ENCODE measurements at places on chromosomes 3 and 15. TPM values are rescaled to one million over a fixed set of nuclear protein-coding genes. Genes with fewer than 3 reads are reported as not detected.

GRCh38 chr3:66259566-66260255, 38.9 kb downstream of the SLC25A26 start:
- DNase-seq, result no peak

DNA sequence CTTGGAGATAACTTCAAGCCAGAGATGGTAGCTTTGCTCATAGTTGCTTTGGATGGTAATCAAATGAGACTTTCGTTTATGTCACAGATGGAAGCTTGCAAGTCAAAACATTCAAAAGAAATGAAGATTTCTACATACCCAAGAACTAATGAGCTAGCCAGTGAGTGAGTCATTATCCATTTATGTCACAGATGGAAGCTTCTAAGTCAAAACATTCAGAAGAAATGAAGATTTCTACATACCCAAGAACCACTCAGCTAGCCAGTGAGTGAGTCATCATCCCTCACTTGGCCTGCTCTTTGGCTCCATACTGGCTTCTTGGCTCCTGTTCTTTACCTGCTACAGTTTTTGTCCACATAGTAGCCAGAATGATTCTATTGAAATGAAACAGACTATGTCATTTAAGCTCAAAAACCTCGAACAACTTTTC, 559.8 kb upstream of the CBLB start:
- DNase-seq, result peak; percentile 30

DNA sequence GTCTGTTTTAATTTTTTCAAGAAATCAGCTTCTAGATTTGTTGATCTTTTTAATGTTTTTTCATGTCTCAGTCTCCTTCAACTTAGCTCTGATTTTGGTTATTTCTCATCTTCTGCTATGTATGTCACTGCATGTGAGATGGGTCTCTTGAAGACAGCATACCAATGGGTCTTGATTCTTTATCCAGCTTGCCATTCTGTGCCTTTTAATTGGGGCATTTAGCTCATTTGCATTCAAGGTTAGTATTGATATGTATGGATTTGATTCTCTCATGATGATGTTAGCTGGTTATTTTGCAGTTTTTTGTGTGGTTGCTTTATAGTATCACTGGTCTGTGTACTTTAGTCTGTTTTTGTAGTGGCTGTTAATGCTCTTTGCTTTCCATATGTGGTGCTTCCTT, 39.4 kb downstream of the CEP63 start:
- DNase-seq, result no peak

The MST1 gene
- total RNA-seq, result 6.6 TPM

Measured in left ventricle myocardium superior (tissue), 1 donor.